Smooth muscle cell of the brain vasculature (primary cell): ENCODE measurements at places on chromosomes 3 and 15.

GRCh38 chr3:70815817-70816216, 503.4 kb upstream of the MDFIC2 start:
- DNase-seq, result no peak

GRCh38 chr3:141793476-141794260, 30.5 kb downstream of the GRK7 start:
- no peak for DNase-seq

DNA sequence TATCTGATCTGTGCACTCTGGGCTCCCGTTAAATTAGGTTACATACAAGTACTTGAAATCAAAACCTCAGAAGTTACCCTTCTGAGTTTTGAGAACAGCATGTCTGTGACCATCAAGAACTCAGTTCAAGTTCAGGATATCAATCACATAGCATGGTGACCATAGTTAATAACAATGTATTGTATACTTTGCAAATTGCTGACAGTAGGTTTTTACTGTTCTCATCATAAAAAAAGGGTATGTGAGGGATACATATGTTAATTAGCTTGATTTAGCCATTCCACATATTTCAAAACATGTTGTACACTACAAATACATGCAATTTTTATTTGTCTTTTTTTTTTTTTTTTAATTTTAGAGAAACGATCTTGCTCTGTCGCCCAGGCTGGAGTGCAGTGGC, 25.5 kb downstream of the TMEM40 start:
- no peak for DNase-seq

- no peak for DNase-seq
These were observed 41.0 kb upstream of the LIMD1 start for GRCh38 chr3:45553469-45553974.

DNA sequence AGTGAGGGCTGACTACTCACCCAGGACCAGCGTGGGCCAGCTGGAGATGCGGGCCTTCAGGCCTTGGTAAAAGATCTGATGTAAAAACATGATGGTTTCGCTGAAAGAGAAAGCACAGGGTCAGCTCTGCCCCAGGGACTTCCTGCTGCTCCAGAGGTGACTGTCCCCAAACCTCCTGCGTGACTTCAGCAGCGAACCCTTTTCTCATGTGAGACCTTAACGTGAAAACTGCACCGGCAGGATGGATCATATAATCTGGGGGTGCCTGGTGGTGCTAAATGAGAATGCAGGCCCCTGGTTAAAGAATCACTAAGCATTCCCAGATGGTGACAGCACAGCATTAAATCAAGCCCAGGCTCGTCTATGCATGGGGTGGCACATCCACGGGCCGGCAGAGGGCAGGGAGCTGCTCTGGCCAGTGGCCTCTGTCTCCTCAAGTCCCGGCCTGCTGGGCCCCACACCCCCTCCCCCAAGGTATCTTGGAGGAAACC, 55.4 kb downstream of the RASGRF1 start:
- DNase-seq, result no peak

DNA sequence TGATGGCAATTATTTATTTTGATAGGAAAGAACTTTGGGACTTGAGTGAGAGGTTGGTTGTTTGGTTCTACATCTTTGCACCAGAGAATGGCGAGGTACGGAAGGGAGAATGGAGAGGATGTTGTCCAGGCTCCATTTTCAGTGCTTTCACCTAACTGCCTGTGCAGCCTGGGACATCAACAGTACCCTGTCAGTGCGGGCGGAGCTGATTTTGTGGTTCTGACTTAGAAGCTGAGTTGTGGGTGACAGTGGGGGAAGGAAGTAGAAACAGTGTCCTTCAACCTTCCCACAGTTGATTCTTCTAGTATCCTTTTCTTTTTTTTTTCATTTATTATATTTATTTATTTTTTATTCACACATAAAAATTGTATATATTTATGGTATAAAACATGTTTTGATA, 95.3 kb downstream of the TIGIT start:
- no peak for DNase-seq

- DNase-seq, result no peak
These were observed 354.8 kb upstream of the DNAJC19 start for GRCh38 chr3:181344331-181344730.

DNA sequence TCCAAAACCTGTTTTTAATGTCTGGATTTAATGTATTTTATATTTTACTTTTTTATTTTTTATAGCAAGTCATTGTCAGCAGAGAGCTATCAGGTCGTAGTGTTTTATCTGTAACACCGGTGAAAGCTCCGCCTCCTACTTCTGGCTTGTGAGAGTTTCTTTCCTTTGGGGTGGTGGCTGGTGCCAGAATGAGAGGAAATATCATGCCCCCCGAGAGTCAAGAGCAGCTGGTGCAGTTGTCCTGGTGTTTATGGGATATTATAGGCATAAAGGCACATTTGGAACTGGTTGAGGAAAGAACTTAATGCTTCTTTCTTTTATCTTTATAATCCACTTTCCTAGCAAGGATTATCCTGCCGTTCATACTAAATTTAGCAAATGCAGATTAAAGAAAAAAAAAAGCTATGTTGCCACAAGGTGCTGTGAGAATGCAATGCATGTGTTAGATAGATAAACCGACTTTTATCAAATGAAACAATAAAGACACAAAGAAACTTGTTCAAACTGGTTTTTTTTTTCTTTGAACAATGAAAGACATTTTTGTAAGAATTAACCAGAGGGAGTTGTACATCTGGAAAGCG, 260.1 kb upstream of the PLSCR5 start:
- no peak for DNase-seq

DNA sequence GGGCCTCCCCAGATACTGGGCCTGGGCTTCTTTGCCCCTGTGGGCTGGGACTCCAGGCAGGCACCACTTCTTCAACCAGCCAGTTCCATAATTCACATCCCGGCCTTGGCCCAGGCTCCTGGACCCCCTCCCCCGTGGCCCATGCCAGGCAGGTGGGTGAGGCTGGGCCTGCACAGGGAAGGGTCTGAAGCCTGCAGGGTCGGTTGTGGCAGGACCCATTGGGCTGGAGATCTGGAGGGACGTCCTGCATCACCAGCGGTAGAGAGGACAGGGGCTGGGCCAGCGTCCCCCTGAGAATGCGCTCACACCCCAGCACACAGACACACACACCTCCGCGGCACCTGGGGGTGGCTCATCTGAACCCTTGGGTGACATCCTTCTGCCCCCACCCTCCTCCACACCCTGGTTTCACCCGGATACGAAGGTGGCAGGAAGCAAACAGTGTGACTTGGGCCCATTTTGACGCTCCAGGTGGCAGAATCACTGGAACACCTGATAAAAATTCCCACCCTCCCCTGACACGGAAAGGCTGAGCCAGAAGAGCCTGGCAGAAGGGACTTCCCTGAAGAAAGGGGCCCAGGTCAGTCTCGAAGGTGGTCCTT, 15.4 kb downstream of the ZDHHC19 start:
- no peak for DNase-seq

GRCh38 chr15:98938105-98938417, 69.5 kb downstream of the PGPEP1L start:
- no peak for DNase-seq

- no peak for DNase-seq
These were observed 8.8 kb upstream of the DNAJA4 start for GRCh38 chr15:78255421-78256043.
